SJSA1 (cell line): ENCODE measurements at places on chromosomes 12 and 14. TPM values are rescaled to one million over a fixed set of nuclear protein-coding genes. Genes with fewer than 3 reads are reported as not detected.

GRCh38 chr14:70213721-70214282, 25.1 kb upstream of the SLC8A3 start:
- no peak for DNase-seq

GRCh38 chr14:67429510-67430205, 17.7 kb upstream of the PLEK2 start:
- DNase-seq, result no peak

DNA sequence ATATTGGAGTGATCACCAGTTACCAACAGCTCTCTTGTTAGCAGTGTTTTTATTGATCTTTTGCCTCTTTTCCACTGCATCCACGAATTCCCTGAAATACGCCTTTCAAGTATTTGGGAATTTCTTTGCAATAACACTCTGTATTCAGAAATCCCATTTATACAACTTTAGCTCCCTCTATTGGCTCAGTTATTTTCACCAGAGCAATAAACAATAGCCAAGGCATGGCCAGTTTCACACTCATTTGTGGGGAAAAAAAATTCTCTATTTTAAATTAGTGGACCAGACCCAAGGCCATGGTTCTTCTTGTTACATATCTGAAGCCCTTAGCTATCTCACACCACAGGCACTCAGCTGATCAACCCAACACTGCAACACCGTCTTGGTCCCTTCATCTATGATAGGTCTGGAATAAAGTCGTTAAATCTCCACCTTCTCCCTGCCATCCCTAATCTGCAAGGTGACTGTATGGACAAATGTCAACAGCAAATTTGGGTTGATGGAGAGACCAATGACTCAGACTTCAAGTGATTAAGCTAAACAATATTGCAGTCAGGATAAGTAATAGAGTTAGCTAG, 92.4 kb upstream of the TMEM260 start:
- DNase-seq, result no peak

- no peak for DNase-seq
Measured at GRCh38 chr12:291153-291723, 28.6 kb upstream of the SLC6A13 start.

DNA sequence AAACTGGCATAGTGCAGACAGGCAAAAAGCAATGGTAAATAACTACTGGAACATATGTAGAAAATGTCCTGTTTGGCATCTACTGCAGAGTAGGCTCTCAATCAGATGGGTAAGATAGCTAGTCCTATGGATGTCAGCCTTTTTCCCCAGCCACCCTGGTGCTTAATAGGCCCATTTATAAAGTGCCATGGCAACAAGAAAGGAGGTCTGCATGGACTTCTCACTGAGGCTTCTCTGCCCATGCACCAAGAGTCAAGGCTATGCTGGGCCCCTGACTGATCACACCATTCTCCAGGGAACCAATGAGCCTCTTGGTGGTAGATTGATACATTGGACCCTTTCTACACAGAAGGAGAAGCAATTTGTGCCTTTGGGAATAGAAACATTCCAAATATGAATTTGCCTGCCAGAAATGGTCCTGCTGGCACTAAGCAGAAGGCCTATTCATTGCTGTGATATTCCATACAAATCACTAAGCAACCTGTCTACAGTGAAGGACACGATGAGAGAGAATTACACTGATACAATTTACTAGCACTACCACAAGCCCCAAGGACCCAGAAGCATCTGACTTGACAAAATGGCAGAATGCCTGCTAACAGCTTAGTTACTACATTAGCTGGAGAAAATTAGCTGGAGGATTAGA, 43.8 kb downstream of the RESF1 start:
- DNase-seq, result no peak

DNA sequence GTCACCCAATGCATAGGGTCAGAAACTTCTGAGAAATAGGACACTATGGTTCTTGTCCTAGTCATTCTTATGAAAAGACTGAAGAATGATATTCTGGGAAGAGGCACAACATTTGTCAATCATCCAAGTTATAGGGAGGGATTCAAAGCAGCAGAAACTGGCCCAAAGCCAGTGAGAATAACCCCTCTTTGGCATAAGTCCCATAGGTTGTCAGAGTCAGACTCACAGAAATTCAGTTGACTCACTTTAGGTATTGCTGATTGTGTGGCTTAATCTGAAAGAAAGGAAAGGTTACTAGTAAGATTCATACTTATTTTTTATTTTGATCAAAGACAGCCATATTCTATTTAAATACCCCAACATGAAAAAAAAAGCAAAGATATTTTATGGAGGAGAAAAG, 151.0 kb downstream of the SRGAP1 start:
- DNase-seq, result no peak

Gene AKAP3
- 2.4 and 2.5 TPM in 2 replicates for total RNA-seq

GRCh38 chr12:122656298-122656697, 46.9 kb downstream of the HCAR2 start:
- no peak for DNase-seq
